Kidney glomerular epithelial cell (primary cell): ENCODE measurements at places on chromosomes 12 and 14.

- DNase-seq: no peak
Observed at GRCh38 chr12:109773384-109774011, 59.7 kb downstream of the TRPV4 start.

DNA sequence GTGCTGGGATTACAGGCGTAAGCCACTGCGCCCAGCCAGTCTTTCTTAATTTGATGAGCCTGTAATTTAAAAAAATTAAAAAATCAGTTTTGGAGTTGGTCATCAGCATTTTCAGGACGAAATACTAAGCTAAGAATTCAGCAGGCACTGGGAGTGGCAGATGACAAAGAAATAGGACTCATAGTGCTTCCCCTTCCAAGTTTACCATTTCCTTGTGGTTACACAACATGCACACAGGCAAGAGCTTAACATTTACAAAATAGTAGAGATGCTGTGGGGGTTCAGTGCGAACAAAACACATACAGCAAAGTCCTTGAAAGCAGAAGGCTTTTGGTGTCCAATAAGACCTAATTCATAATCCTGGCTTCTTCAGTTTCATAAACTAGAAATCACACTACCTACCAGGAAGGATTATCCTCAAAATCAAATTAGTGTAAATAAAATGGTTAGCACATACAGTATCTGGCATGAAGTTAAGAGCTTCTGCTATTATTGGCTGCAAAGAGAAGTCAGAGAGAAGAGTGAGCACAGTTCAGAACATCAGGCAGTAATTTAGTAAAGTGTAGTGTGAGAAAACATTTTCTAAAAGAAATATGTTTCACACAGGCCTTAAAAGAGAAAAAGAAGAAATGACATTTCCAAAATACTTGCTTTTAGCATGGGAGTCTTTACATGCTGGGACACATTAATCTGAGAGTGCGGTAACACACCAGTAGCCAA is 22.2 kb upstream of the KIF21A start:
- DNase-seq: no peak

DNA sequence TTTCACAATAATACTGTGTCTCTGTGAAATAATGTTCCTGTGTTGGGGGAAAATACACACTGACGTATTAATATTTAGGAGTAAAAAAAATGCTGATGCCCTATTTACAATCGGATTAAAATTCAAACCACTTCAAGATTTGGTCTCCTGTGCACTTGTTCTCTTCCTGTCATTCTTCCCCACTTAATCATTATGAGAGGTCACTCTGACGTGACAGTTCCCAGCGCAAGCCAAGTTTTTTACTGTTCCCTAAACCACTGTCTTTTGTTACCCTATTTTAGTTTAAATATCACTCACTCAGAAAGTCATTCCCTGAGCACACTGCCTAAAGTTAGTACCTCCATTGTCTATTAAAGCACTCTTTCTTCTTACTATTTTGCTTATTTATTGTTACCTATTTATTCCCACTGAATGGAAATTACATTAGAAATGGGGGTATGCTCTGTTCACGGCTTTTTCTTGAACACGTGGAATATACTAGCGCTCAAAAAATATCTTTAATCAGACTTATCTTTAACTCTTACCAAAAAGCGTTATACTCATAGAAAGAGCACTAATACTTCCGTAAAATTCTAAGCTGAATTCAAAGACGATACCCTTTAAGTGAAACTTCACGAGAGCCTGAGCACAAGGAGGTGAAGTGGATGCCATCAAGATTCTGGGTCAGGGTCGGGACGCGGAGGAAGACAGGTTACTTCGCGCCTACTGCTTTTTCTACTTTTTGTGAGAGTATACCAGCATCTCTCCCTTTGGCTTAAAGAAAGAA is 670 bp upstream of the PSMA3 start:
- no peak for DNase-seq

DNA sequence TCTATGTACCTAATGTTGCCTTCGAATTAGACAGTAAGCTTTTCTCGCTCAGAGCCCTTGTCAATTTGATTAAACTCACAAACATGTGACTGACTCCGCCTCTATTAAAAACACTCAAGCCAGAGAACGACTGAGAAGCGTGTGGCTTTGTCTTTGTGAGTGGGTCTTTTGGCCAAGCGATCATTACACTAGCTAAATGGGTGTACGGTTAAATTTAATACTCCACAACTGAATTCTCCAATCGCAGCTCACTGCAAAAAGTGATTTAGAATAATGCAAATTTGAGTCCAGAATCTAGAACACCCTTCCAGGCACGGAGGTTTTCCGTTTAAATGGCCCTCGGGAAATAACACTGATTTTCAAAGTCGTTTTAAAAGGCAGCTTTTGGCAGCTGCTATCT is 253.7 kb downstream of the EFCAB11 start:
- no peak for DNase-seq

GRCh38 chr12:64545081-64545382 is 65.3 kb upstream of the RASSF3 start:
- no peak for DNase-seq

GRCh38 chr14:105126981-105127329 is 41.6 kb downstream of the JAG2 start:
- DNase-seq: no peak

DNA sequence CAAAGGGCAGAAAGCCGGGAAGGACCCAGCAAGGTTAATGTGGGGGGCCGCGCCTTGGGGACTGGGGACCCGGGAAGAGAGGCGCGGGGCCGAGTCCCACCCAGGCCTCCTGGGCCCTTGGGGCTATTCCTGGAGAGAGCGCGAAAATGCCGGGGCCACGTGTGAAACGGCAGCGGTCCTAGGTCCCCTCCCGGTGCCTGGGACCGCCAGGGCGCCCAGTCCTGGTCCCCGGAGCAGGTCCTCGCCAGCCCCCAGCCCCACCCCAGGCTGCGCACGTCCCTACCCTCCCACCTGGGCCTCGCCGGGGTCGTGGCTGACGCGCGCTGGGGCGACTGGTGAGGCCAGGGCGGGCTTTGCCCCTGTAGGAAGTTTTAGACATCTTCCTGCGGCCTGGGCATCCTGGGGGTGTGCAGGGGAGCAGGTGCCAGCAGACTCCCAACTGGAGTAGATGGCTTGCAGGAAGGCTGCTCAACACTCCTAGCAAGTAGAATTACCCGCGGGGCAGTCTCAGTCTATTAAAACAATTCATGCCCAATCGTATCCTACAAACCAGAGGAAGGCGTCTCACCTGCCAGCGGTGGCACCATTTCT is 708 bp downstream of the FAR2 start:
- no peak for DNase-seq

GRCh38 chr14:105196265-105196960 is 15.3 kb upstream of the NUDT14 start:
- DNase-seq: no peak

DNA sequence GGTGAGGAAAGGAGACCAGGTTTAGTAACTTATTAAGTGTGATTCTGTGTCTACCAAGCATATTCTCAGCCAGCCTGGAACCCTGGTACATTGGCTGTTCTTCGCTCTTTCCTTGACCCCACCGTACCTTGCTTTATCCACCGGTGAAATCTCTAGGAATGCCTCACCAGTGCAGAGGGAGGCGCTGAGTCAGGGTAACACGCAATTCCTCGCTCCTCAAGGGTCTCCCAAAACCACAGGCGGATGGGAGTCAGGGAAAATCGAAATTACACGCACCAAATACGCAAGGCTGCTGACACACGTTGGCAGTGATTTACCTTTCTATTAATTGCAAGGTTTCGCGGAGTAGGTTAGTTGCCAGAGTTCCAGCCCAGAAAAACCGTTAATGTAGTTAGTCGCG is 845 bp downstream of the L3HYPDH start:
- peak; percentile 83 for DNase-seq

DNA sequence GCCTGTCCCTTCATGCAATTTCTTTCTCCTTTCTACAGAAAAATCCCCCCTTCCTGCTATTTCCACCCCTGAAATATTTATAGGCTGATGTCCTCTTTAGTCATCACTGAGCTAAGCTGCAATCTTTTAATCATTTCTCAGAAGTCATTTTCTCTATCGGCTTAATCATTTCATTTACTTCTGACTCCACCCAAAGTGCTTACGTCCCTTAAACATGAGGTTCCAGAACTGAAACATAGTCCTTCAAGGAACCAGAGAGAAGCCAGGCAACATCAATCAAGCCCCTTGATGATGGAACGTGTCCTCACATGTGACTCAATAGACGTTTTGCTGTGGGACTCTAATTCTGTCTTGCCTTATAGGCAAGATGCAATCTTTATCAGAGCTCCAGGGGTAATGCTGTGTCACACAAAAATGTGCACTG is 148.7 kb upstream of the KRR1 start:
- peak; percentile 88 for DNase-seq

GRCh38 chr14:90740081-90740480 is 76.1 kb downstream of the TTC7B start:
- no peak for DNase-seq

DNA sequence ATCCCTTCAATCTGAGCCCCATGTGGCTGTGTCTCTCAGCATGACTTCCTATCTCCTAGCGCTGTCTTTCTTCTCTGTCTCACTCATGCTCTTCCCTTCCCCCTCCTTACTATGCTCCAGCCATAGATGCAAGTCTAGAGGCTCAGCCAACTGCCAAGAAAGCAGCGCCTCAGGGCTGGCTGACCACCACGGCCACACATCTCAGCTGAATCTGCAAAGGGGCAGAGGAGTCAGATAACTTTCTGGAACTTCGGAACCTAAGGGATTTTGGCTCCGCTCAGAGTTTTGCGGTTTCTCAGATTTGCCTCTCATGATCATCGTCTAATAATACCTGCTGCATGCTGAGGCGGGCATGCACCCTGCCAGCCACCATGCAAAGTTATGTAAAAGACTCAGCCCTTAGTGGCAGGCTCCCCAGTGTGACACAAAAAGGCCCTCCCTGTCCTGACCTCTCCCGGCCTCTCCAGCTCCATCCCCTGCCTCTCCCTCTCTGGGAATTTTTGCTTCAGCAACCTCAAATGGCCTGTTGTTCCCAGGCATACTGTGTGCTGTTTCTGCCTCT is 5.0 kb upstream of the FGF6 start:
- DNase-seq: no peak

- DNase-seq: peak; percentile 71
Observed at GRCh38 chr14:64758691-64759554, 54.7 kb downstream of the PLEKHG3 start.

GRCh38 chr14:104680056-104680805 is 9.2 kb upstream of the INF2 start:
- DNase-seq: peak; percentile 48

- DNase-seq: no peak
Observed at GRCh38 chr12:111322336-111323250, 46.3 kb downstream of the PHETA1 start.

GRCh38 chr12:39772821-39773259 is 153.2 kb upstream of the ABCD2 start:
- DNase-seq: no peak

DNA sequence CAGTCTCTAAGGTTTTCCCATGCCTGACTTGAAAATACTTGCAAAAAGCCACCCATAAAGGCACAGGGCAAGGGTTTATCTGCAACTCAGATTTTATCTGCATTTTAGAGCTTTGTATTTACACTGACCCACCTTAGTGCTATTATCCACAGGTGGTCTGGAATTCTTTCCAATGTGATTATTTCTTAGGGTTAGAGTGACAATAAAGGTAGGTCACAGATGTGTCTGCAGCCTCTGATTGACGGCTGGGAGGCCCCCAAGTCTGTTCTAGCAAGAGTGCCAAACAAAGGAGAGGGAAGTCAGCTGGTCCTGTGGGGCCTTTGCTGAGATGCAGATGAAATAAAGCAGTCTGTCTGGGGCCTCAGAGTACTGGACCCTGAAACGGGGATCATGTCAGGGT is 64.0 kb downstream of the FRMD6 start:
- DNase-seq: no peak

GRCh38 chr12:27841392-27841882 is 61.4 kb upstream of the MANSC4 start:
- no peak for DNase-seq

GRCh38 chr12:41108032-41108431 is 80.1 kb upstream of the PDZRN4 start:
- no peak for DNase-seq

- no peak for DNase-seq
Observed at GRCh38 chr14:69692594-69692993, 74.3 kb upstream of the SRSF5 start.

- DNase-seq: no peak
Observed at GRCh38 chr12:79183926-79184325, 319.4 kb downstream of the SYT1 start.

- no peak for DNase-seq
Observed at GRCh38 chr12:1795221-1795784, 25.1 kb upstream of the LRTM2 start.

- no peak for DNase-seq
Observed at GRCh38 chr12:94240171-94240570, 91.8 kb downstream of the PLXNC1 start.
